Activated naive CD8-positive, alpha-beta T cell treated with anti-CD3 and anti-CD28 coated beads, Interleukin-2, amount 50 U/mL, for 16 hours (primary cell): ENCODE measurements at places on chromosomes 1 and 21.

- DNase-seq = no peak
Measured at GRCh38 chr1:201471772-201472171, 2.8 kb upstream of the PHLDA3 start.

DNA sequence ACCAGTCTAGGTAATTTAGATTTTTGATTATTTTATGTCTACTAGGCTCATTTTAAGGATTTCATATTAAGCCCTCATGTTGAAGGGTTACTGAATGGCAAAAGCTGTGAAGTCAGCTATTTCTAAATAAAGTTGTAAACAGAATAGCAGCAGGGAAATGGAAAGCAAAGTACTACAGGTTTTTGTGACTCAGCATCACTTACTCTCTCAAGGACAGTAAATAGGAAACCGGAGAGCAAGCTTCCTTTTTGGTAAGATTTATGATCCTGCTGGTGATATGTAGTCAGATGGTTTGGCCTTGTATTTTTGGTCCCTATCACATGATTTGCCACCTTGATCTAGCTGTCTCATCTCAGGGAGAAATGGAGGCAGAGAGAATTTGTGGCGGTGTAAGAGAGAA lies 226.0 kb downstream of the RPS6KC1 start:
- DNase-seq = no peak

- DNase-seq = no peak
Measured at GRCh38 chr1:230031131-230031530, 35.9 kb upstream of the GALNT2 start.

DNA sequence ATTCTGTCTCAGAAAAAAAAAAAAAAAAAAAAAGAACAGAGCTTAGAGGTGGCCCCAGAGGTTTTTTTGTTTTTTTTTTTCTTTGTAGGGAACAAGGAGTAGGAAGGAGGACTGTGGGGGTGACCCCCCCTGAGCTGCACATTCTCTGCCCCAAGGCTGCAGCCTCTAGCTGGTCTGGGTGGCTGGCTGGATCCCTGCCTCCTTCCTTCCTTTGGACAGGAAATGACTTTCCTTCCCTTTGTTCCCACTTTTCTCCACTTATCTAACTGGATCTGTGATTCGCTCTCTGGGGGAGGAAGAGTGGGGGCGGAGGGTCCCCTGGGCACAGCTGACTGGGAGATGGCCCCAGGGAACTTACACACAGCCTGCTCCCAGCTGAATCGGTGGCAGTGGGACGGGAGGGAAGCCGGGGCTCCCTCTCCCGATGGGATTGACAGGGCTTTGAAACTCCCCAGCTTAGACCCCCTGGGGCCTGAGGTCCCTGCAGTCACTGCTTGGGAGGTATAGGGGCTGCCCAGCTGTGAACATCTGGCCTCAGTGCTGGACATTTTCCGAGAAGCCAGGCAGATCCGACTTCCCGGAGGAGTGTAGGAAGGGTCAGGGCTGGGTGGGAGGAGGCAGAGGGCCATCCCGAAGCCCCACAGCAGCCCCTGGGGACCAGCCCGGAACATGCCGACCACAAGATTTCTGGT lies 2.1 kb downstream of the FBLIM1 start:
- DNase-seq = no peak

DNA sequence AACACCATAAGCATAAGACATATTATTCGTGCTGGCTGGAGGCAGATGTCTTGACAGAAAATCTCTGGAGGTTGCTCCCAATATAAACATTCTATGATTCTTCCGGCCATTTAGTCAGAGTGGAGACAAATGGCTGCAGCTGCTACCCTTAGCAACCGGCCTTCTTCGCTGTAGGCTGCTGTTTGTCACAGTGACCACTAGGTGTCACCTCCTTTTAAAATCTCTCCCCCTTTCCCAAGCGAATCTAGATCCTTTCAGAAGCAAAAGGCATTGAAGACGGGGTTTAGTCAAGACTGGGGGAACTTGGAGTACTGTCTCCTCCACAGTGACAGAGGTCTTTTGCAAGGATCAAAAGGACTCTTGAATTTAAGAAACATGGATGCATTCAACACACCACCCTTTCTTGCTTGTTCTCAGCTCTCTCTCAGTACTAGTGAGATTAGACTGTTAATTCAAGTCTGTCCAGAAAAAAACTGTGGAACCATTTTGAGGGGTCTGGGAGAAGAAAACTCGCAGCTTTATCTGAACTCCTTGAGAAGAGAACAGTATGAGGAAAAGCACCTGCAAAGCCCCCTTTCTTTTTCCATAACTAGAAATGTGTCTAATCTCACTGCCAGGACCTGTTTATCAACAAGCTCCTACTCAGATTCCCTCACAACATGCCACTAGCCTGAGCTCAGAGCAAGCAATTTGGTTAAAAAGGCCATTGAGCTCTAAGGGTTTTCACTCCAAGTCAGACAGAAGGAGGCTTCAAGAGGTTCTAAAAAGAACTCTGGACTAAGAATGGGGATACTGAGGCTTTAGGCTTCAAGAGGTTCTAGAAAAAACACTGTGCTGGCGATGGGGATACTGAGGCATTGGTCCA lies 408.3 kb upstream of the PLXNA2 start:
- no peak for DNase-seq

DNA sequence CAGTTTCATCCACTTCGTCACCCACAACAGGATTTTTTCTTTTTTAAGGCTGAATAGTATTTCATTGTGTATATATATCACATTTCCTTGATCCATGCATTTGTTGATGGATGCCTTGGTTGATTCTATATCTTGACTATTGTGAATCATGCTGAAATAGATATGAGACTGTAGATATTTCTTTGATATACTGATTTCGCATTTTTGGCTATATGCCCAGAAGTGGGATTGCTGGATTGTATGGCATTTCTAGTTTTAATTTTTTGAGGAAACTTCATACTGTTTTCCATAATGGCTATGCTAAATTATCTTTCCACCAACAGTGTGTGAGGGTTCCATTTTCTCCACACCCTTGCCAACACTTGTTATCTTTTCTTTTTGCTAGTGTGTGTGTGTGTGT lies 5.0 kb downstream of the GUCA2B start:
- no peak for DNase-seq

DNA sequence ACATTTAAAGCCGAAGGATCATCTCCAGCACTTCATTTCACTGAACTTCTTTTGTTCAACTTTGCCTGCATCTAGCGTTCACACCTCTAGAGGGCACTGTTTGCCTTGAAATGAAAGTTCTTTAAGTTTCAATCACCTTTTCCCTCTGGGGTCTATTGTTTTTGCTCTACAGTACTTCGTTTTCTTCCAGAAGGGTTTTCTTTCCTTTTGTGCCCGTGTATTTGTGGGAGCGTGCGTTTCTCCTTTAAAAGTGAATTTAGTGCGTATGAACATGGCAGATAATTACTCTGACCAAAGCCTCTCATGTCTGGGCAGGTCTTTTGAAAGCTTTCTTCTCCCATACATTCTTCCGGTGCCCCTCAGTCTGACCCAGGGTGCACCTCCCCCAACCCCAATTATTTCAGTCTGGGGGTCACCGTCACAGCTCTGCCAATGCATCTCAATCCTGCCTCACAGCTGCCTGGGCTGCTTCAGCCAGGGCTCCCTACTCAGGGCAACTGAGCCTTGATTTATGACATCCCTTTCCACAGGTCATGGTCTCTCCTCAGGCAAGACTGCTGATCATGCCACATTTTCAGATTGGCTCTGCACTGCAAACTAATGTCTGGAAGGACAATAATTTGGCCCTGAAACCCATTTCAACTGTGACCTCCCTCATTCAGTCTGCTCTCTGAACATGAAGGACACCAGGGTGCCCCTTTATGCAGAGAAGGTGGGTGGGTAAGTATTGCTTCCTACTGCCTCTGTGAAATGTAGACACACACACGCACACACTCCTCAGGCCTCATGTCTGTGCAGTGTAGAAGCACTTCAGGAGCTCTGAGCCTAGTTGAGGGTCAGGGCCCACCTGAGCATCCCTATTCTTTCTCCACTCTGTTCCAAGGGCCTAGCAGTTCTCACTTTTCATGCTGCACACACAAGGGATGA lies 88.6 kb downstream of the NUF2 start:
- DNase-seq = no peak

DNA sequence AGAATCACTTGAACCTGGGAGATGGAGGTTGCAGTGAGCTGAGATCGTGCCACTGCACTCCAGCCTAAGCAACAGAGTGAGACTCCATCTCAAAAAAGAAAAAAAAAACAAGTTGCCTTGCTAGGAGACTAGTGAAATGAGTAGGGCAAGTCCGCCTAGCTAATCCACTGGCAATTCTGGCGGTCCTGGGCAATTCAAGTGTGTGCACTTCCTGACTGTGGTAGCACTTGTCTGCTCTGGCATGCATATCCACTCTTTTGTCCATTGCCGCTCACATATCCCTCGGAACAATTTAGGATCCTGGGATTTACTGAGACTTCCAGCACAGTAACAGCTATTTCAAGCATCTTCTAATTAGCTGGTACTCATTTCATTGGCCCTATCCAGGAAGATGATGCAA lies 426.3 kb upstream of the ADGRL2 start:
- no peak for DNase-seq

DNA sequence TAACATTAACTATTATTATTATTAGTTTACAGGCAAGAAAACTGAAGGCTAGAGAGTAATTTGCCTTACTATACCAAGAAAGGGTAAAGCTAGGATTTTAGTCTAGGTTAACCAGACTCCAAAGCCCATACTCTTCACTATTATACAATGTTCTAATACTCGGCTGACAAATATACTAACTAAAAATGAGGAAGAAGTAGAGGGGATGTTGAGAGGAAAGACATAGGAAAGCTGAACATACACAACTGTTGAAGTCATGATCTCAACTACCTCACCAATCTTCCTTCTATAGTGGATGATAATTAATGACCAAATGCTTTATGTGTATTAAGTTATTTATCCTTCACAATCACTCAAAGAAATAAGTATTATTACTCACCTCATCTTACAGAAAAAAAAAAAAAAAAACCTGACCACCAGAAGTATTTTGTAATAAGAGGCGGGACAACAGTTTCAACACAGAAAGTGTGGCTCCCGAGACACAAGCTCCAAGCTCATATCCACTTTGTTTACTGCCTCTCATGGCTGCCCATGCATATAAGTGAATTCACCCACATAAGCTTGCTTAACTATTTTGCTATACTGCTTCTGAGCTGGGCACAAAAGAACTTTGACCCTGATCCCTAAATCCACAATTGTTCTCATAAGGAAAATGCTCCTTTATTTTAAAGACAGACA lies 78.0 kb downstream of the USP1 start:
- DNase-seq = no peak

GRCh38 chr1:224615861-224616755 lies at the start of gene CNIH3:
TSS of gene CNIH3 (plus strand) at chr1:224616317. CDS start at chr1:224617175, 858 bp downstream.
- no peak for DNase-seq

- DNase-seq = no peak
Measured at GRCh38 chr1:195866091-195866780, 742.0 kb downstream of the KCNT2 start.

DNA sequence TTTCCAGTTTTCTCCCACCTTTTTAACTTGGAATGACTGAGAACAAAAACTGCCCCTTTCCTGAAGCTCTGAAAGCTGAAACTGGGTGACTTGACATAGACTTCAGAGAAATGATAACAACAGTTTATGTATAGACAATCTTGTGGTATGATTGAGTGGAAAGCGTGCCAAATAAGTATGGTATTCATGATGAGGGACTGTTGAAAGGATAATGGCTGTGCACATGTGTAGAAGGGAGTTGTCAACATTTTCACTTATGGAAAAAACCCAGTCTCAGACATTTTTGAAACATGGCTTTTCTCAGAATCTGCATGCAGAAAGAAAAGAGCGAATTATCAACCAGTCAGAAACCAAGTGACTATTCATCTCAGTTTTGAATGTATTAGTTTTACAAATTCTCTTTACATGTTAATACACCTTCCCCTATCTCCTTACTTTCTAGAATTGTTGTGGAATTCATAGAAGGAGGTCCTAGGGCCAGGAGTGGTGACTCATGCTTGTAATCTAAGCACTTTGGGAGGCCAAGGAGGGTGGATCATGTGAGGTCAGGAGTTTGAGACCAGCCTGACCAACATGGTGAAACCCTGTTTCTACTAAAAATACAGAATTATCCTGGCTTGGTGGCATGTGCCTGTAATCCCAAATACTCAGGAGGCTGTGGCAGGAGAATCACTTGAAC lies 261.2 kb downstream of the S1PR1 start:
- DNase-seq = no peak

GRCh38 chr21:35072960-35073359 lies 23.9 kb upstream of the RUNX1 start:
- DNase-seq = no peak

DNA sequence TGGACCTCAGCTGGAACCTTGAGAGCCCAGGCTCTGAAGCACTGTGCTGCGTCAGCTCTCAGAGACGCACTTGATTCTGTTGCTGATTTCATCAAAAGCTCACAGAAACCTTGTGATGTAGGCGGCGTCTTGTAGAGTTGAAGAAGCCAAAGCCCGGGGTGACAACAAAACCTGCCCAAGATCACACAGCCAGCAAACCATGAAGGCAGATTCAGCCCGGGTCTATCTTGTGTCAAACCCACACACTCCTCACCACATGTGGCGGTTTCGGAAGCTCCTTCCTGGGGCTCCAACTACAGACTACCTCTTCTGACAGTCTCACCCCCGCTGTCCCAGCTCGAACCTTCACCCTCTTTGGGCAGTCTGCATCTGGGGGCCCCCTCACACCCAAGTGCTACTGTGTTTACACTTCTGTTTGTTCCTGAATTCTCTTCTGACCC lies 50.4 kb downstream of the TENT5C start:
- DNase-seq = peak; percentile 51

GRCh38 chr1:172180501-172181285 lies 239.8 kb upstream of the C1orf105 start:
- DNase-seq = no peak

DNA sequence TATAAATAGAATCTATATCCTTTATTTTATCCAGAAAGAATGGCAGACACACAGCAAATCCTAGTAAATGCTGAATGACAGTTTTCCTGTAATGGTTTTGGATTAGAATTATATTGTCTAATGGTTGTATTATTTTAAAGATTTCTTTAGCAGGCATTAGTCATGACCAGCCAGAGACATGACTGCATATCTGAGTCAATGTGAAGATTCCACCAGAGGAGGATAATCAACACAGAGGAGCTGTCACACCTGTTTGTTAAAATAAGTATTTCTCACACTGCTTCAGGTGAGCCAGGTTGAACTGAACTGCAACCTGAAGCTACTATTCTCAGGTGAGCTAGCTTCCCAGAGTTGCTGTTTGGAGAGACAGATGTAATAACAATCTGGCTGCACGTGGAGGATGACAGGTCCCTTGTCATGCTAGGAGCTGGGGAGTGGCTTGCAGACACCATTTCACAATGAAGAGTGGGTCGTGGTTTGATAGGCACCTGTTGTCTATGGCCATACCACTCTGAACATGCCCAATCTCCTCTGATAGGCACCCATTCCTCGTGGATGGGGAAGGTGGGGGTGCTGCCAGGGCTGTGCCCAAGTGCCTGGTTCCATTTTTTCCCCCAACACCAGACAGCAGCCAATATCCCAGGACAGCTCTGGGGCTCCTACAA lies 94.3 kb downstream of the KCNJ6 start:
- DNase-seq = no peak

- DNase-seq = no peak
Measured at GRCh38 chr1:219085082-219085481, 88.6 kb upstream of the LYPLAL1 start.

DNA sequence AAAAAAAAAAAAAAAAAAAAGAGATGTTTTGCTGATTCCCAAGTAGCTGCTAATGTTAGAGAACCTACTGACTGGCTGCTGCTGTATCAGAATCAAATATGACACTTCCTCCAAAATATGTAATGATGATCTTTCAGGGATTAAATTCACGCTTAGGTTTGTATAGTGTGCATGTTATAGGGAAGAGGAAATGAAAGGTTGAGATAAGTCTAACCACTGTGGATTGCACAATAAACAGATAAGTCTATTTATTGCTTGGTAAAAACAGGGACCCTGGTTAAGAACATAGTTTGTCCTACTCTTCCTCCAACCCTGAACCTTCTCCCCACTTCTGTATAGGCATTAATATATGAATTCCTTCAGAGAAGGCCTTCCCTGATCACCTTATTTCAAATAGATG lies 13.2 kb downstream of the RC3H1 start:
- no peak for DNase-seq
